ENCODE measurements at places on chromosomes 4 and X.

DNA sequence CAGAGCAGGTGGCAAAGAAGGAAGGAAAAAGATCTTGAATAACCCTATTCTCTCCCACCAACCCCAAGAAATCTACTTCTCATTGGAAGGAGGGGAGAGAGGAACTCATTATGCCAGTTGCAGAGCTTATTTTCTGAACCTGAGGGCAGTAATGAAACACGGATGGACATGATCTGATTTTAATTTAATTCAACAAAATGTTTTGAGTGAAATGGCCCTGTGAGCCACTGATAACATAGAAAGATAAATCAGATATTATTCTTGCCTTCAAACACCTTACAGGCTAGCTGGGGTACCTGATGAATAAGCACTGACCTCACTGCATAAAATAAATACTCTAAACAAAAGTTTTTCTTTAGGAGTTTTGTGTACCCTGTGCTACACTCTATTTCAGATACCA is 30.3 kb downstream of the DAPP1 start:
- DNase-seq: no peak

DNA sequence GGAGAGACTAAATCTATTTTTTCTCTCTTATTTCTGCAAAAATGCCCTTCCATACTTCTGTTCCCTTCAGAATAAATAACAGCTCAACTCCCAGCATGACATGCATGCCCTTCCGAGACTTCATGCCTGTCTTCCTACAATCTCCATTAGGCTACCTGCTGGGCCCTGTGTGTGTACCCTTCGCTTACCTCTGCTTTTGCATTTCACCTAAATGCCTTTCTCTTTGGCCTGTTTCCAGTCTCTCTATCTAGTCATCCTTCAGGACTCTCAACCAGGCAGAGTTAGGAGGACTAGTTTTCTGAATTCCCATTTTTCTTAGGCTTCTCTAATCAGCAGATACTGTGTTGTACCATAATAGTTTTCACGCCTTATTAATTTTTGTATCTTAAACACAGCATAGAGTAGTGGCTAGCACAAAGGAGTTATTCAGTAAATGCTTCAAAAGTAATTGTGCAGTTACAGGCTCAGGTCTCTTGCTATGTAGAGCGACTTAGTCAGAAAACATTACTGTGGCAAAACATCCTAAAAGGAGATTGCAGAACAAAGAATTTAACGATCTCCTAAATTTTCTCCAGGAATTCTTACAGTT is 20.5 kb downstream of the SEPTIN11 start:
- no peak for DNase-seq

DNA sequence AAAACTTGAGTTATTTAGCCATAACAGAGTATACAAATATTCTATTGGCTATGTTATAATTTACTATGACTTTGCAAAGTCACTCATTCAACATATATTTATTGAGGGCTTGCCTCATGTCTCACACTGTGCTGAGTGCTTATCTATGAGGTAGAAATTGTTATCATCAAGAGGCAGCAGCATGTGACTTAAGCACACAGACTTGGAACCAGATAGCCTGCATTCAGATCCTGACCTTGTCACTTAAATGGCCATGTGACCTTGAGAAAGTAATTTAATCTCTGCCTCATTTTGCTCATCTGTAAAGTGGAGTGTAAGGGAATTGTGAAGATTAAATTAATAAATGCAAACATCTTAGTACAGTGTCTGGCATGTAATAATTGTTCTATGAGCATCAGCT is 10.1 kb upstream of the EXOSC9 start:
- DNase-seq: no peak

- DNase-seq: no peak
Measured at GRCh38 chr4:55050418-55050950, 74.9 kb downstream of the KDR start.

DNA sequence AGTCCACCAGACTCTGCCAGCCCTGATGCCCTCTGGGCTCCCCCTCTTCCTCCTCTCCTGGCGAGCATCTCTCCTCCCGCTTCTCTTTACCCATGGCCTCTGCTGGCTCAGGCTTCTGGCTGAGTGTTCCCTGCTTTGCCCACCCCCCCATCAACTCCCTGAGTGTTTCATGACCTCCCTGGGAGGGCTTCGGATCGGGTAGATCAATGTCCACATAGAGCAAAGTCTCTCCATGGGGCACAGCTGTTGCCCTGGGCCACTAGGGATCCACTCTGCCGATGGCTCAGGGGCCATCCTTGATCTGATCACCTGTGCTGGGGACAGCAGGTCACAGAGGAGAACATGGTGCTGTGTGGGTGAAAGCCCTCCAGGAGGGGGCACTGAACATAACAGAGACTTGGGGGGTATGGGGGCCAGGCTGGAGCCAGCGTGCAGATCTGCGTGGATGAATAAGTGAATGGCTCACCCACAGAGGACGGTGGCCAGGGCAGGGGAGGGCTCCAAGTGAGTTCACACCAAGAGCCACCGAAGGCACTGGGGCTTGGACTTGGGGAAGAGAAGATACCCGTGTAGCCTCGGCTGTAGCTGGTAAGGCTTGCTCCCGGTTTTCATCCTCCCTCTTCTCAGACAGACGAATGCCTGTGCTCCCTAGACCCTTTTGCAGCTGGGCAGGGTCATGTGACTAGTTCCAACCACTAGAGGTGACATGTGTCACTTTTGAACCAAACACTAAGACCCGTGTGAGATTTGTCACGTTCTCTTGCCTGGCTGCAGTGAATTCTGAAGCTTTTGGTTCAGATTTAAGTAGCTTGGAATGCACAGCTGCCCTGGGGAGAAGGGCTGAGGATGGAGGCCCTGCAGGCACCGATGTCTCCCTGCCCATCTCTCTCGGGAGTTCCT is 23.2 kb upstream of the AFAP1 start:
- DNase-seq: no peak

Data from fibroblast of pulmonary artery (primary cell).